ENCODE measurements at places on chromosomes 3 and 15.

DNA sequence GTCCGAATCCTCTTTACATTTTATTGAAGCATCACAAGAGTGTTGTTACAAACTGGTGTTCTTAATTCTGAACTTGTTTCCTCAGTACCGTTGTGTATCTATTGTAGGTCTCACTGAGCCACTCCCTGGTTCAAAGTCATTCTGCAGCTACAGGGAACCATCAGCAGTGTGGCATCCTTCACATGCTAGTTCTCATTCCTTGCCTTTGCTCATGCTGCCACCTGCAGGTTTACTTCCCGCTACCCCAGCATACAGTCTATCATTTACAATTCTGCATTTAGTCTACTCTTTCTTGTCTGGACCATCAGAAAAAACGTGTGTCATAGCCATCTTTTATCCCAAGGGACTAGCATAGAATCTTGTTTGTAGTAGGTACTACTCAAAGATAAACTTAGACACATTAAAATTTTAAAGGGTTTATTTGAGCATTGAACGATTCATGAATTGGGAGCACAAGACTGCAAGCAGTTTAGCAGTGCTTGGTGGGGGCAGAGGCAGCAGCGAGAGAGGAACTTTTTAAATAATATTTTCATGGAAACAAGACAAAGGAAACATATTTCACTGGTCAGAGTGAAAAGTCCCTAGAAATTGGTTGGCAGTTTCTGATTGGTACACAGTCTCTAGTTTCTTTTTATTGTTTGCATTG is 402.1 kb downstream of the CADM2 start:
- peak; percentile 54 for DNase-seq

- no peak for DNase-seq
Observed at GRCh38 chr3:167811031-167811430, 75.5 kb downstream of the SERPINI1 start.

GRCh38 chr15:100947760-100948429 is 28.7 kb downstream of the LRRK1 start:
- peak; percentile 29 for DNase-seq

- no peak for DNase-seq
Observed at GRCh38 chr3:152254041-152254440, 14.7 kb upstream of the MBNL1 start.

- no peak for DNase-seq
Observed at GRCh38 chr15:51227940-51228732, 110.3 kb downstream of the CYP19A1 start.

DNA sequence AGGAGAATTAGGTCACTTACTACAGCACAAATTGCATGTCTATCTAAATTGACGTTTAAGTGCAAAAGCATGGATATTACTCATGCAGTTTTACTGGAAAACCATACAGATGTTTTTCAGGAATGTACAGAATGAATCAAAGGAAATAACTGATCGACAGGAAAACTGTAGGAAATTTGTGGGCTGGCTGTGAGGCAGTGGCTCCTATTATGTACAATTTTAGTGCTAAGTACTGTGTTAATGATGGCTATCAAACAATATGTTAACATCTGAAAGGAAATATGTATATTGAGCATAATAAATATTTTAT is 6.9 kb downstream of the NUDT16 start:
- DNase-seq = no peak

- no peak for DNase-seq
Observed at GRCh38 chr3:171349392-171349791, 110.8 kb downstream of the TNIK start.

GRCh38 chr15:63986751-63987341 is 59.4 kb downstream of the DAPK2 start:
- no peak for DNase-seq

DNA sequence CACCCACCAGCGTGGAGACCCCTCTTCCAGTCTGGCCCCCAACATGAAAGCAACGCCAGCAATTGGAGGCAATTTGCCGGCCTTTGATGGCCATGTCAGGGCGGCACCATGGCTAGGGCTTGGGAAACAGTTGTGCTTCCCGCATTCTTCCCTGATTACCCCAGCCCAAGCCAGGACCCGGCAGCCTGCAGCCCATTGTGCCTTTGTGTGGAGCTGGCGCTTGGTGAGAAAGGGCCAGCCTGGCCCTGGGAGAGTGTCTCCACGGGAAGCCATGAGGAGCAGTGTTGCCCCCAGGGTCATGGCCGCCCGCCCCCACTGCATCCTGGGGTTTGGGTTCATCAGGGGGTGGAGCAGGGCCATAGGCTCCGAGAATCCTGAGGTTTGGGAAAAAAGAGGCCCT is 66.0 kb downstream of the DNAJB8 start:
- DNase-seq = no peak

DNA sequence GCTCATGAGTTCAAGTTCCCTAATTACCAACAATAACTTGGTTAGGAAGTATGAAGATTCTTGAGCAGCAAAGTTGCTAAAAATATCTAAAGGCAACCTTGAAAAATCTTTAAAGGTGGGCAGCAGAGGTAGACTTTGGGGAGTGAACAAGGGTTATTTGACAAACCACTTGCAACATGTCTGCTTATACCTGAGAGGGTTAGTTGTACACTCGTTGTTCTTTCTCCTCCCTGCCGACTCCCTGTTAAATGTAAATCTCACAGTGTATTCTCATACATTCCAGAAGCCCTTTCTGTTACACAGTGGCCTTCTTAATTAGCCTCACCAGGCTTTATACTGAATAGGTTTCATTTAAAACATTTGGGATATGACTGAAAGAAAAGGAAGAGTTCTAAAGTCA is 121.7 kb downstream of the ARNT2 start:
- no peak for DNase-seq

Data from NCI-H2171 treated with DMSO at 0.1 percent for 48 hours (cell line).